NCI-H1694 (cell line): ENCODE measurements at places on chromosomes 2 and 18.
A peak's percentile ranks its signal among the peaks of the same experiment; 100 is the strongest.

DNA sequence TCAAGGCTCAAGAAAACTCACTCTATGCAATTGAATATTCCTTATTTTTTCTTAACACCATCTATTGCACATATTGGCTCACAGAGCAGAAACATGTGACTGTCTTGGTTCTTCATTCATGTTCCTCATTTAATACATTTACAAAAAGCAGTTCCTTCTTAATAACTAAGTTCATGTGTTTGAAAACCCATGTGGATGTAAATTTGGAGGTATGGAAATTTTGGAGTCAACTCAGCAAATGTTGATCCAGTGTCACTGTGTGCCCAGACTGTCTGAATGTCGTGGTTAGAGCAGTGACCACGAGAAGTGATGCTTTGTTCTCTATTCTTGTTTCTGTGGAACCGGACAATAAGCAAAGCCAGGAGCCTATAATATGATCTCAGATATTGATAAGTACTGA is 299.1 kb downstream of the SETBP1 start:
- no peak for DNase-seq

DNA sequence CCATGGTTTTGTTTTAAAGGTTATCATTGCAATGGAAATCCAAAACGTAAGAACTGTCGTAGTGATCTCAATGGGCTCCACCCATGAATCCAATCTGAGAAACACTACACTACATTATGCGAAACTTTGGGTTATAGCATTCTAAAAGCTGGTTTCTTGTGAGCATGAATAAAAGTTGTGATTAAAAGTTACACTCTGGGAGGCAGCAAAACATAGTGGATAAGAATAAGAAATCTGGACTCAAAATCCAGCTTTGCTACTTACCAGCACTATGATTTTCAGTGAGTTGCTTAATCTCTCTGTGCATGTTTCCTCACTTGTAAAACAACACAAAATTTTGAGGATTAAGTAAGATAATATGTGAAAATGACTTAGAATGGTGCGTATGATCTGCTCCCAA is 25.7 kb upstream of the THOC1 start:
- no peak for DNase-seq

DNA sequence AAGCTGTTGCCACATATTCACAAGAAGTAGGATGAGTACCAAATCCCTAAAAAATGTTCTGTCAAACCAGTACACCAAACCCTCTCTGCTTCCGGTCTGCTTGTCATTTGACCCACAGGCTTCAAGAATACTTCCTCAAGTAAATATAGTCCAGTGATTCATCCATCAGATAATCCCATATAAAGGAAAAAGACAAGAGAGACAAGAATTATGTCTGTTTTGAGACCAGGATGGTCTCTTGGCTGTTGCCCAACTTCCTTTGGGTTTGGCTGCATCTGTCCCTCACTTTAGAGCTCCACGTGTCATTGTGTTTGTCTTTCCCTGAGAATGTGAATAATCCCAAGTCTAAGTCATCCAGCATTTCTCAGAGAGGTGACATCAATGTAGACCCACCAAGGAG is 91.5 kb upstream of the NRP2 start:
- DNase-seq = peak; percentile 2

DNA sequence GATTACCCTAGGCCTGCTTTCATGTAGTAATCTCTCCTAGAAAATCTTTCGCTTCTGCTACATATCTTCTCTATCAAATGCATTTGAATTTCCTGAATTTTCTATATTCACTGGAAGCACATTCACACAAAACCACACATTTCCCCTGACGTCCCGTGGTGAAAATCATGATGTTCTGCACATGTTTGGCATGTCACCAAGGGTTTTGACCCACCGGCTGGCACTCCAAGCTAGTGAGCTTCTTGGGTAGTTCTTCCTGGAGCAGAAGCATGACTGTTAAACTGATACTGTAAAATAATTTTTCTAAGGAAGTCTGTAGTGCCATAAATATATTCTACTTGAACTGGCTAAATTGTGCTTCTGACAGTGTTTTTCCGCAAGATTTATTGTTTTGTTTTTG is 510.1 kb upstream of the SLC8A1 start:
- DNase-seq = no peak

DNA sequence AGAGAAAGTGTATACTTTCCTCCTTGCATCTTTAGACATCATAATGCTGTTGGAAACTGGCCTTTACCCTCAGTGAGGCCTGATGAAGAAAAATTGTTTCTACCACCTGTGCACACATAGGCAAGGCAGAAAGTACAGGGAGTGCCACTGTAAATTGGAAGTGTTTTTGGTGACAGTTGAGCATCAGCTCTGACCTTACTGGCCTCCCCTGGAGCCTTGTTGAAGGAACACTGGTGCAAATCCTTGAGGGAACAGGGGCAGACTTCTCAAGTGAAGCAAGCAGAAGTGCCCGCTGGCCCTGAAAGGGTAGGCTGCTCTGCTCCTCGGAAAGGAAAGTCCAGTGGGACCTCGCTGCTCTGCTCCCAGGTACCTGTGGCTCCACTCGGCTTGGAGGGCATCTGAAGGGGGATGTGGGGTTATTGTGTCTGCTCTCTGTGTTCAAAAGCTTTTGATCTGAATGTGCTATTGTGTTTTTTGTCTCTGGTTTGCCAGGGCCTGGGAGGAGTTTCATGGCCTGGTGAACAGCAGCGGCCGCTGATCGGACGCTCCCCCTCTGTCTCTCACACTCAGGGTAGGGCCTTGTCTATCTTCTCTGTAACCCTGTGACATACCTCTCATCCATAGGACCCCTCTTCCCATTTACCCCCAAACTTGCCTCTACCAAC is 23.4 kb downstream of the EIF4E2 start:
- no peak for DNase-seq

DNA sequence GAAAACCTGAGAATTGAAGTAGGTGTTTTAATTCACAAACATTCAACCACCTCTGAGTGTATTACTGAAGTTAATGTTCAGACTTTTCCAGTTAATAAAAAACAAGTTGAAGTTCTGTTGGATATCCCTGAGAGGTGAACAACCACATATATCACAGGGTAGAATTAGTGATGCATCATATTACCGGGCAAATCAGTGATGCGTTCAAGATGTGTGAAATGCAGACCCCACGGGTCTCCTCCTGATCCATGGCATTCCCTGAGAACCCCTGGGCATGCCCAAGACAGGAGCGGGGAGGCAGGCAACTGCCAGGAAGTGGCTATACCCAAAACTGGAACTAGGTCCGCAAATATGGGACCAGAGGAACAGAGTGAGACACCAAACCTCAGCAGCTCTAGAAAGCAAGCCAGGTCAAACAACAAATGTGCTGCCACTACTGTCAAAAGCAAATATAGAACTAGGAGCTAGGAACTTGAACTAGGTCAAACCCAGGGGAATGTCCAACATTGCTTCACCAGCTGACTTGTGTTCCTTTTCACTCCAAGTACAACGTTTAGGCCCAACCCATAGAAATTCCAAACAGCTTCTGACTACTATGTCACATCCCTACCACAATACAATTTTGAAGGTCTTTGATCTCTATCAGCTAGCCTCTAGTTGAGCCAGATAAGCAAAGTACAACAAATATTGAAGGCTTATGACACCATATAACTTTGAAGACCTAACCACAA is 20.2 kb downstream of the PSTPIP2 start:
- DNase-seq = no peak

- DNase-seq = no peak
These were observed 353.6 kb upstream of the MAP2 start for GRCh38 chr2:209070262-209070661.

GRCh38 chr2:216571909-216572513 is 61.2 kb upstream of the IGFBP2 start:
- no peak for DNase-seq

GRCh38 chr2:222180619-222181018 is 118.2 kb downstream of the PAX3 start:
- DNase-seq = no peak

DNA sequence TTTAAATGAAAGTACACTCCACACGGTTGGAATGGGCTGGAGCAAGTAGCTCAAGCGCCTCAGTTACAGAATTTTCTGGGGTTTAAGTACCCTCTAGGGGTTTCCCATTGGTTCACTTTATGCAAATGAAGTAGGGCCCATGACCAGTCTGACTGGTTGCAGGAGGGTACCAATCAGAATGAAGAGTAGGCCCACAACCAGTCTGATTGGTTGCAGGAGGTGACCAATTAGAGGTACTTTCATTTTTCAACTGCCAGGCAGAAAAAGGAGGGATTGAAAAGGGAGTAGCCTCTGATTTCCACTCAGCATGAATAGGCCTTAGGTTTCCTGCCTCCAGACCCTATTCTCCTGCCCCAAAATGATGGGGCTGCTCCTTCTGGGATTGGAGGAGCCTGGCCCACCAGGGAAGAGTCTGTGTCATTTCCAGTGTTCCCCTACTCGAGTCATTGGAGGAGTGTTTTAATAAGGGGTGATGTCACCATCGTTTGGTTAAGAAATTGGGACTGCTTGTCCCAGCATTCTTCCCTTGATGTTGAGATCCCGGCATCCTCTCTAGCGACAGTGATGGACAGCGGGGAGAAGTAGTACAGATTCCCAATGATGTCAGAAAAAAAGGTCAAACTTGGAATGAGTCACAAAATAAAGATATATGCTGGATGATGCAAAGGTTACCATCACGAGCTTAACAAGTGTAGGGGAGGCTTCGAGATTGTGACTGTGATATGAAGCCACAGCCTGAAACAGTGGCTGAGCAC is 210.4 kb downstream of the SH3BP4 start:
- DNase-seq = no peak

DNA sequence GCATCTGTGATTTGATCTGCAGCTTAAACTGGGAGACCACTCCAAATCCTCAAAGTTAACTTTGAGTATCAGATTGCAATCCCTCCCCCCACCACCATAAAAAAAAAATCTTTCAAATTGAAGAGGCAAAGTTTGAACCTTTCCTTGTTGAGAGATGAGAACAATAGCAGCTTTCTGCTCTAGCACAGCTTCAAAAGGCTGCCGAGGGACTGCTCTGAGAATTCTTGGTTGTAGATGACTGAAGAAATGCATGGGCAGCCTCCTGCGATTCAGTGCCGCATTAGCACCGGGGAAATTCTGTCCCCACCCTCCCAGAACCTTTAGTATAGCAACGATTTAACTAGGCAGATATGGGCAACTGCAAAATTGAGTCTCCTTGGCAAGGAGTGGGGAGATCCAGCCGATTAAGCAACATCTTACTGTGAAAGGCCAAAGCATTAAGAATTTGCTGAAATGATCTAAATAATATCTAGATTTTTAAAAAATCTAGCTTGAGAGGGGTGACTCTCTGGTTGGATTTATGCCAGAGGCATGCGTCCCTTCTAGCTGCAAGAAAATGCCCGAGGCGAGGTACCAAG is 3.9 kb upstream of the SP5 start:
- DNase-seq = no peak

GRCh38 chr2:186281726-186282125 is 204.3 kb upstream of the ZC3H15 start:
- DNase-seq = no peak

- no peak for DNase-seq
These were observed 107.9 kb upstream of the TEKT4 start for GRCh38 chr2:94763318-94763717.

- DNase-seq = no peak
These were observed 21.7 kb downstream of the CD302 start for GRCh38 chr2:159776321-159776720.

DNA sequence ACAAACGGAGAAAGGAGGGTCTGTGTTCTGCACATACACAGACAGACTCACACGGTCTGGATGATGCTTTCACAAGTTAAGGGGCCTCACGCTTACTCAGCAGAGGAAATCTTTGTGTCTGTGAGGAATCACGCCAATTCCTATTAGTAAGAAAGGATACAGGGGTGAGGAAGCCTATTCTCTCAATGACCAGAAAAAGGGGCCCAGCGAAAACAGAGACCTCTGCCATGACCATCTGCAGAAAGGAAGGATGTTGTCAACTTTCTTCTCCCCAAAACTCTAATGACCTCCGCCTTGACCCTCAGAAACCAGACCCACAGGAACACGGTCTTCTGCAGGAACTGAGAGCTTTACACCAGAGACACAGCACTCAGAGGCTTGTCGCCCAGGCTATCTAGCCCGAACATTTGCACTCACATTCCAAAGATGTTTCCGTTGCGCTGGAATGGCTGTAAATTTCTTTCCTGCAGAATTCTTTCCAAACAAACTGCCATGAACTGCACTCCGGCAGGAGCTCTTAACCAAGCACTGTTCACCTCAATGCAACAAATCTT is 186.3 kb downstream of the TCF4 start:
- no peak for DNase-seq

DNA sequence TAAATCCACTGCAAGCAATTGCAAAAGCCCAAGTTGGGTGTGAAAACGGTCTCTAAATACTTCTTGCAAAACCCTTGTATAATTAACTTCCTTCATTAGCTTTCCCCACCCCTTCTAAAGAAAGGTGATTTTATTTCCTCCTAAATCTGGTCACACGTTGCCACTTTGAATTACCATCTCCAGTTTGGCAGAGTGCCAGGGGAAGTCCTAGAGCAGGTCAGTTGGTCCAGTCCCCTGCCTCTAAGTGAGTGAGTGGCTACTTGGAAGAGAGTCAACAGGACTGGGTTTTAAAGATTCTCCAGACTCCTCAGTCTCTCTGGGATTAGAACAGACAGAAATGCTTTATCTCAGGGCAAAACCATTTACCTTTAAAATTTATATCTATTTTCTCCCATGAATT is 18.7 kb upstream of the LYPD6B start:
- DNase-seq = no peak

- no peak for DNase-seq
These were observed 206.3 kb upstream of the GULP1 start for GRCh38 chr2:188085421-188085820.

DNA sequence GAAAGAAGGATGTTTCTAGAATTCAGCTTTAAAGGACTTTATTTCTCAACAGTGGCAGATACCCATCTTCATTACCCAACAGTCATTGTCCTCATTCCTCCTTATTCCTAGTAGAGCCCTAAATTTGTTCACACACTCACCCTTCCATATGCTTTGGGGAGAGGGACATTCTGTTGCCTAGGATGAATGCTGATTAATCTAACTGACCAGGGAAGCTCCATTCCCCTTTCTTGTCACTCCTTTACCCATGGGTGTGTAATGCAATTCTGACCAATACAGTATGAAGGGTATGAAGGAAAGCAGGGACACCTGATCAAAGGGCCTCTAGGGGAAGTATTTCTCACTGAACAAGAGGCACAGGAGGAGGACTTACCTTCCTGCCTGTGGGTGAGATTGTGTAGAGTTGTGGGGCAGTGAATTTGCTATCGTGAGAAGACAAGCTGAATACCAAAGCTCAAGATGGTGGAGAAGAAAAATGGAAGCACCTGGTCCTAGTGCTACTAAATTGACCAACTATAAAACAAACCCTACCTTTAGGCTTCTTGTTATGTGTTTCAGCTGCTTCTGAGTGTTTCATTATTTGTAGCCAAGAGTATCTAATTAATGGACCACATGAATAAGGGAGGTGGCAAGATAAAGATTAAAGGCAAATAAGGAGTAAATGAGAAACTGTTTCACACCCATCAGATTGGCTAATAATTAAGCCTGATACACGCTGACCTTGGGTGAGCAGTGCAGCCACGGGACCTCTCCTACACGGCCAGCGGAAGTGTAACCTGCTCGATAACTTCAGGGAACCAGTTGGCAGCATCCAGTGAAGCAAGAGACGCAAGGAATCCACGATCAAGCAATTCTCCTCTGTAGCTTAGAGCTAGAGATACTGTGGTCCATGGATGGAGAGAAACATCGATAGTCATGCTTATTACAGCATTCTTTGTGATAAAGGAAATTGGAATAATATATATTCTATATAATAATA is 202.3 kb downstream of the MYCN start:
- DNase-seq = no peak

GRCh38 chr2:74917702-74918619 is 40.5 kb upstream of the POLE4 start:
- no peak for DNase-seq

GRCh38 chr2:222756951-222757650 is 85.6 kb downstream of the MOGAT1 start:
- DNase-seq = no peak
